ENCODE measurements at places on chromosomes 1 and 21.

GRCh38 chr1:244054924-244055263 lies 3.8 kb downstream of the ZBTB18 start:
- DNase-seq, result no peak

GRCh38 chr1:3657096-3657475 lies 4.8 kb downstream of the TP73 start:
- no peak for DNase-seq

DNA sequence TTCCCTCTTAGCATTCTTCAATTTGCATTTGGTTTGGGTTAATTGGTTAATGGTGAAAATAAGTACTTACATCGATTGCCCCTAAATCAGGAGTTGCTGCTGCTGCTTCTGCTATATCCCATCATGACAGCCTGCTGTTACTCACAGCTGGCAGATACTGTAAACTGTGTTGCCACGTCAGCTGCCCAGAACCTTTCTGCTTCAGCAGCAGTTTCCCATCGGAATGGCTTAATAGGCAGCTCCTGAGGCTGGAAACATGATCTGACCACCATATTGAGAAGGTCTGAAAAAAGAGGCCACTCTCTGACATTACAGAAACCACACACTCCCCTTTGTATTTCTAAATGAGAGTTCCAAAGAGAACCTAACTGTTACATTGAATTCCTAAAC lies 14.3 kb upstream of the SEC16B start:
- no peak for DNase-seq

- no peak for DNase-seq
These were observed 69.8 kb upstream of the DNAH14 start for GRCh38 chr1:224859651-224860050.

- peak; percentile 17 for DNase-seq
These were observed 556 bp downstream of the WDR77 start for GRCh38 chr1:111448482-111448917.

GRCh38 chr1:109644670-109645069 lies 11.2 kb upstream of the GSTM4 start:
- DNase-seq, result no peak

DNA sequence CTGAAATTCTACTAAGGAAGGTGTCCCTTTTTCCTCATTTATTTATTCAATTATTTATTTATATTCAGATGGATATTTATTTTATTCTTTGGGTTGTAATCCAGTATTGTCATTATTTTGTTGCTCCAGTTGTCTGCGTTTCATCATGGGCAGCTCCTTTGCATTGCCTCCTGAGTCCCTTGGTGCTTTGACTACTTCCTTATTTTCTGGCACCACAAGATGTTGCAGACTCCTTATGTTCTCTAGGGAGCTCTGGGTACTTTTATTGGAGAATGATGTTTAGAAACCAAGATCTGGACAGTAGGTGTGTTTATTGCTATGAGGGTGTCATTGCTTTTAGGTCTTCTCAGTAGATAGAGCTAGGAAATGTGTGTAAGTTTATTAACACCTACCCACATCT lies 59.9 kb upstream of the ERRFI1 start:
- DNase-seq, result no peak

- DNase-seq, result no peak
These were observed 781.1 kb upstream of the ADGRL4 start for GRCh38 chr1:79787631-79788030.
